Endothelial cell of umbilical vein (primary cell): ENCODE measurements at places on chromosomes 16 and 17. TPM values are rescaled to one million over a fixed set of nuclear protein-coding genes. Genes with fewer than 3 reads are reported as not detected.
A peak's percentile ranks its signal among the peaks of the same experiment; 100 is the strongest.

TIGD7 gene
- total RNA-seq, result 3.3 and 3.5 TPM in 2 replicates

RCVRN gene
- not detected in 2 replicates for total RNA-seq

OR2C1 gene
- total RNA-seq, result not detected in 2 replicates

KRT13 gene
- not detected in 2 replicates for total RNA-seq

ODAD4 gene
- 0.60 and 1.0 TPM in 2 replicates for total RNA-seq

KRT40 gene
- not detected in 2 replicates for total RNA-seq

TBC1D3C gene
- total RNA-seq, result not detected in 2 replicates

AGRP gene
- not detected in 2 replicates for total RNA-seq

ABCC11 gene
- not detected in 2 replicates for total RNA-seq

ORC6 gene
- total RNA-seq, result 31.1 and 34.9 TPM in 2 replicates

ASB16 gene
- total RNA-seq, result not detected in 2 replicates

DNA sequence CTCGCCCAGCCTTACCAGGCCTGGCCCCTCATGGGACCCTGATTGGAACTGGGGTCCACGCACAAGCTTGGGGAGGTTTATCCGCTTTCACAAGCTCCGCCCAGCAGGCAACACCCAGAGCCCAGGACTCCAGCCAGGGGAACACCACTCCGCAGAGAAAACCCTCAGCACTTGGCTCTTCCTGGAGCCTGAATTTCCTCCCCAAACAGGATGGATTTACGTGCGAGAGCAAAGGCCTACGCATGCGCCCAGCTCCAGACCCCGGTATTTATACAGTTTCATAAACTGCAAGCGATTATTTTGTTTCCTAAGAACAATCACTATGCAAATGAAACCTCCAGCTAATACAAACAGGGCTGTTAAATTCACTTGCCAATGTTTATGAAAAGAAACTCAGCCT, 22.8 kb downstream of the ZNF423 start:
- DNase-seq, result peak; percentile 77

GRCh38 chr16:57357330-57358085, 1.1 kb upstream of the CCL22 start:
- no peak for DNase-seq

- peak; percentile 64 for DNase-seq
Observed at GRCh38 chr17:17742133-17742621, 60.9 kb downstream of the RAI1 start.

DNA sequence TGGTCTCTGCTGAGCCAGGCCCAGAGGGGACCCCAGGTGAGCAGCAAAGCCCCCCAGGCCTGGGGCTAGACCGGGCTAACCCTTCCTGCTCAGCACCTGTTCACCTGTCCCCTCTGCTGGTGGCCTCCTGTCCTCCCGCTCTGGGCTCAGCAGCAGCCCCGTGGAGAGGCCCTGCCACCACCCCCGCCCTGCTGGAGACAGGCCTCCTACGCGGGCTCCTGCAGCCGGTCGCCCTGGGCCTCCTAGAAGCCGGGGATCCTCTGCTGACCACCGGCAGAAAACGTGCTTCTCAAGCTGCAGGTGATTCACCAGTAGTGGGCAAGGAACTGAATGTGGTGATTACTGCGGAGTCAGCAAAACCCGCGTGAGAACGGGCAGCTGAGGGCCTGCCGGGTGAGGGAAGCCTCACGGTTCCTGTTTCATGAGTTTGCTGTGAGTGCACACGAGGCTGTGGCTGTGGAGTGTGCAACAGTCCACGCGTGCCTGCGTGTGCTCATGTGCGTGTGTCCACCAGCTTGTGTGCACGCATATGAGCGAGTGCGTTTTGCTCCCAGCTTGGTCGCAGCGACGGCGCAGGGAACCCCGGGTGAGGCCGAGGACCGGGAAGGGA, 792 bp downstream of the SECTM1 start:
- DNase-seq, result peak; percentile 8

DNA sequence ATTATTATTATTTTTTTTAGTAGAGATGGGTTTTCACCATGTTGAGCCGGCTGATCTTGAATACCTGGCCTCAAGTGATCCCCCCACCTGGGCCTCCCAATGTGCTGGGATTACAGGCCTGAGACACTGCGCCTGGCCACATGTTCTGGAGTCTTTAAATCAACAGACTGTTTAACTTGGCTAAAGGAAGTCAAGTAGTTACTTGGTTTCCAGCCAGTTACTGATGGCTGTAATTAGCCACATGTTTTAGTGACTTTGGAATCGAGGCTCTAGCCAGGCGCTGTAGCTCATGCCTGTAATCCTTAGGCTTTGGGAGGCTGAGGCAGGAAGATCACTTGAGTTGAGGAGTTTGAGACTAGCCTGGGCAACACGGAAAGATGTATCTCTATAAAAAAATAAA, 699.2 kb upstream of the RBFOX1 start:
- DNase-seq, result no peak

DNA sequence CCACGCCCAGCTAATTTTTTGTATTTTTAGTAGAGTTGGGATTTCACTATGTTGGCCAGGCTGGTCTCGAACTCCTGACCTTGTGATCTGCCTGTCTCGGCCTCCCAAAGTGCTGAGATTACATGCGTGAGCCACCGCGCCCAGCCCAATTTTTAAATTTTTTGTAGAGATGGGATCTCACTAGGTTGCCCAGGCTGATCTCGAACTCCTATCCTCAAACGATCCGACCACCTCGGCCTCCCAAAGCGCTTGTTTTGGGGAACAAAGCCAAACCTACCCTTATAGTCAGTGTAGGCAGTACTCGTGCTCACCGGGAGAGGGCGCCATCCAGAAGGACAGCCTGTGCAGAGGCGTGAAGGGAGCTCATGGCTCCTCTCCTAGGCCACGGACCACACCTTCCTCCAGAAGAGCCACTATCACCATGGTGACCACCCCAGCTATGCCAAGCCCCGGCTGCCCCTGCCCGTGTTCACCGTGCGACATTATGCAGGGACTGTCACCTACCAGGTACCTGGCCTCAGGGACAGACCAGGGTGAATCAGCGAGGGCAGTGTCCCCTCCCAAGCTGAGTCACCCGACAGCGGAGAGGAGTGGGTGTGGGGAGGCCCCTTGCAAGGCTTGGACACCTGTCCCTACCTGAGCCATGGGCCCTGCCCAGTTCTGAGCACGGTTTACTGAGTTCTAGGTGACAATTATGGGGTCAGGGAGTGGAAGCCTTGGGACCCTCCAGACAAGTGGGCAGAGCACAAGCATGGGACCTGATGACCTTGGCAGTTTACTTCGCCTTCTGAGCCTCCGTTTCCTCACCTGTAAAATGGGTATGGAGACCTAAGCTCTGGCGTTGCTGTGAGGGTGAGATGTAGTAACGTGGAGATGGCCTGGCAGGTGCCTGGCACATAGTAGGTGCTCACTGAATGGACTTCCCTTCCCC, 13.7 kb downstream of the MYO15B start:
- peak; percentile 30 for DNase-seq

DNA sequence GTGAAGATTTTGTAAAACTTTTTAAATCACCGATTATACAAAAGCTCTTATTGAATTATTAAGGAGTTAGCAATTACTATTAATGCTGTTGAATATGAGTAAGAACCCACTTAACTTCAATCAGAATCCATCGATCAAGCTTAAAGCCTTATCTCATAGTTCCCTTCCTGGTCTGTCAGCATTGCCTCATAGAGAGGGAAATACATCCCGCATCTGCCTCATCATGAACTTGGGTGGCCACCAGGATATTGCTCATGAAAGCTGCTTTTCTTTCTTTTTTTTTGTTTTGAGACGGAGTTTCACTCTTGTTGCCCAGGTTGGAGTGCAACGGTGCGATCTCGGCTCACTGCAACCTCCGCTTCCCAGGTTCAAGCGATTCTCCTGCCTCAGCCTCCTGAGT, 66.7 kb downstream of the PIGL start:
- DNase-seq, result peak; percentile 55

GRCh38 chr16:63363738-63364137, 1327.5 kb upstream of the CDH8 start:
- no peak for DNase-seq

DNA sequence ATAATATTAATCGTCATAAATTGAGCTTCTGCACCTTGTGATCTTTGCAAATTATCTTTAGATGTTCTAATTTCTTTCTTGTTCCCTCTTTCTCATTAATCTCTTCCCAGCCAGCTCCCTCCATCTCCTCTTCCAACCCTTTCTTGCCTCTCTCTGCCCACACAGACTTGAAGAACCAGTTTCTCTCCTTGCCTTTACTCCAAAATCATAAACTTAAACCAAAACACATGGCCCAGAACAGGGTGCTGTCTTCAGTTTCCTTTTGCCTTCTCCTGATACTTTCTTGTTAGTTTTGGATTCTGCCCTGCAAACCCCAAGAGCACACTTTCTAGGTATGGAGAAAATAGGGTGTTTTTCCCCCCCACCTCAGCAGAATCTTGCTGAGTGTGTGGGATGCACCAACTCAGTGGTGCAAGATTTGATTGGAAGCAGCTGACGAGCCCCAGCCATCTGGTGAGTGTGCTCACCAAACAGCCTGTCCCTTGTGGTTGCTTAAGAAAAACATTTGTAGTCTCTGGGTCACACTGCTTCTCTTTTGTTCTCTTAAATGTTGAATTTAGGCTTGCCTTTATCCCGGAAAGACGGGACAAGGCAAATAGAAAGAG, 175.8 kb upstream of the MAF start:
- DNase-seq, result no peak
